Activated CD4-positive, alpha-beta T cell treated with anti-CD3 and anti-CD28 coated beads for 48 hours (primary cell): ENCODE measurements at places on chromosomes 7 and 10.

- no peak for DNase-seq
These were observed 239.7 kb upstream of the PLXDC2 start for GRCh38 chr10:19576576-19576975.

- DNase-seq = no peak
These were observed 10.1 kb downstream of the AQP1 start for GRCh38 chr7:30921540-30922401.

- no peak for DNase-seq
These were observed 12.3 kb downstream of the UPP1 start for GRCh38 chr7:48101352-48101751.

DNA sequence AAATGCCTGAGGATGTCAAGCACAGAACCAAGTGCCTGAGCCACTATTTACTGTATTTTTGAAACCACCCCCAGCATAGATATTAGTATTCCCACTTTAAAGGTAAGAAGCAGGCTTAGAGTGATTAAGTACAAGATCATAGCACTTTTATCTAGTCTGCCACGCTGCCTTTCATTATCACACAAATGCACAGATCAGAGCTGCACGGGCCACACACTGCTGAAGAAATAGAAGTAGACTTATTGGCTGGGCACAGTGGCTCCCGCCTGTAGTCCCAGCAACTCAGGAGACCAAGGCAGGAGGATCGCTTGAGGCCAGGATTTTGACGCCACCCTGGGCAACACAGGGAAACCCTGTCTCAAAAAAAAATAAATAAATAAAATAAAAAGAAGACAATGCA is 38.2 kb downstream of the NCAPG2 start:
- DNase-seq = no peak

DNA sequence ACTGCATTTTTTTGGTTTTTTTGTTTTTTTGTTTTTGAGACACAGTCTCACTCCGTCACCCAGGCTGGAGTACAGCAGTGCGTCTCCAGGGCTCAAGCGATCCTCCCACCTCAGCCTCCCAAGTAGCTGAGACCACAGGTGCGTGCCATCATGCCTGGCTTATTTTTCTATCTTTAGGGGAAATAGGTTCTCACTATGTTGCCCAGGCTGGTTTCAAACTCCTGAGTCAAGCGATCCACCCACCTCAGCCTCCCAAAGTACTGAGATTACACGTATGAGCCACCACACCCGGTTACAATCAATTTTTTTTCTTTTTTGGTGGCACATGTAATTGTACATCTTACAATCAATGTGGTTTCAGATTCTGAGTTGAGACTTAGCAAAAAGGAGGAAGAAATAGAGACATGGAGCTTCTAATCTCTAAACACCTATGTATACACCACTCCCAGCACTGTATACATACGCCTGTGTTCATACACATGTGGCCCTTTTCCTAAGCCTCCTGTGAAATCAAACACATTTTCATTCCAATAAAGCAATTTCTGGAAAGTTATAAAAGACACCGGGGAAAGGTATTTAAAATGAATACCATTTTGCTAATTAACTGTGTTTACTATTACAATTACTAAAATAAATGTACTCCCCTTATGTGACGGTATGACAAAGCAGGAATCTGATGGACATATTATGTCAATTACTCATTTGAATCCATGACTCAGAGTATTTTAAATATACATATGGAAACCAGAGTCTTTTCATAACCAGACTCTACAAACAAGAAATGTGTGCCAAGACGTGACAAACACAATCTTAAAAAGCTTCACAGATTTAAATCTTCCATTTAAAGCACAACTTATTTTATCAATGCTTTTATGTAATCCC is 40.9 kb downstream of the SMURF1 start:
- DNase-seq = peak; percentile 65

DNA sequence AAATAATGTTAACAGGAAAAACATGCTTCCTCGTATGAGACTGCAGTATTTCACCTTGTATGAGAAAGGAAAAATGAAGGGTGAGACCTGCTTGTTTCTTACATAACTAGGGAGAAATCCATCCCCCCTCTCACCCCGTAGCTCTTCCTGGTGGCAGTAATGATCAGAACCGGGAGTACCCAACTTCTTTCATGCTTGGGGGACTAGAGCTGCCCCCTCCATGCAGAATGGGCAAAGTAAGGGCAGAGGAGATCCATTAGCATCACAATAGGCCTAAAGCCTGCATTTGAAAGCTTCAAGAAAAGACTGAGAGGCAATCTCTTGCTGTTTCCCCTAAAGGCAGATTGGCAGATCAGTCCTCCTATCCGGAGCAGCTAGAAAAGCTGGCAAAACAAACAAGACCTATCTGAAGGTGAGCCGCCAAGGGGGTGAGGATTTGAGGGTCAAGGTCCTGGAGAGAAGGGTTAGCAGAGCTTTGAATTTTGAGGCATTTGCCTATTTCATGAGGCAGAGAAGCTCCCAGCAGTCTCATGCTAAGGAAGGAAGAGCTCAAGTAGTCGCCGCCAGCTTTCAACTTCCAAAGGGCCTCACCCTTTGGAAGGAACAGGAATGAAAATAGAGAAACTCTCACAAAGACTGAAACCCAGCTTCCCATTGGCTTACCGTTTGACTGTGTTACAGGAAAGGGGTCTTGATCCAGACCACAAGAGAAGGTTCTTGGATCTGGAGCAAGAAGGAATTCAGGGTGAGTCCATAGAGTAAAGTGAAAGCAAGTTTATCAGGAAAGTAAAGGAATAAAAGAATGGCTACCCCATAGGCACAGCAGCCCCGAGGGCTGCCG is 36.2 kb downstream of the BAG3 start:
- DNase-seq = no peak

- DNase-seq = no peak
These were observed 18.5 kb downstream of the PARP12 start for GRCh38 chr7:140044251-140044650.
